ENCODE measurements at places on chromosomes 2 and 18.

DNA sequence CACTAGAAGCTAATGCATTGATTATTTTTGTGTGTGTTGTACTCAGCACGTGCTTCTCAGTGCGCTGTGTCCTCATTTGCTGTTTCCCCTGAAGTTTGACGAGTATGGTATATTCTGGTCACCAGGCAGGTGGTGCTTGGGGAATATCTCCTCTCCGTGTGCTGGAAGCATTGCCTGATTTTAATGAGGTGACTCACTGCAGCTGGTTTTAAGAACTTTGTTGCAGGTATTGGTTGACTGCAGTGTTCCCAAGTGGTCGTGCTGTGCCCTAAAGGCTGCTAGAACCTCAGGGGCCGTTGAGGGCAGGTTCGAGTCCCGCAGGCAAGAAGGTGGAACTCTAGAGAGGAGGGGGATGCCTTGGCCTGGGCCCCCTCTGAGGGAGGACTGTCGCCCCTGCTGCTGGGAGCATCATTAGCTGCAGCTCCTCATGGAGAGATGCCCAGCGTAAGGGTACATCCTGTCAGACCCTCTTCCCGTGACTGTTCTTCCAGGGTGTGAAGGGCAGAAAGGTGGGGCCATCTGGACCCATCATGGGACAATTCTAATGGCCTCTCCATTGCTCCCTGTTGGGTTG, 82.6 kb downstream of the AGAP1 start:
- DNase-seq, result no peak

DNA sequence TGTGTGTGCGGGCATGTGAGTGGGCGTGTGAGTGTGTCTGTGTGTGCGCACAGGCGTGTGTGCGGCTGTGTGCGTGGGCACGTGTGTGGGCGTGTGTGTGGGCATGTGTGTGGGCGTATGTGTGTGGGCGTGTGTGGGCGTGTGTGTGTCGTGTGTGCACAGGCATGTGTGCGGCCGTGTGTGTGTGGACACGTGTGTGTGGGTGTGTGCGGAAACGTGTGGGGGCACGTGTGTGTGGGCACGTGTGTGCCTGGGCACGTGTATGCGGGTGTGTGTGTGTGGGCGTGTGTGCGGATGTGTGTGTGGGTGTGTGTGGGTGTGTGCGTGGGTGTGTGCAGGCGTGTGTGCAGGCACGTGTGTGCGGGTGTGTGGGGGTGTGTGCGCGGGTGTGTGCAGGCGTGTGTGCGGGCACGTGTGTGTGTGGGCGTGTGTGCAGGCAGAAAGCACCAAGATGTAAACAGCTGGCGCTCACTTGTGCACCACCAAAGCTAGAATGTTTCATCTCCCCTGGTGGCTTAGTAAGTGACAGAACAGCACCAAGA, 31.2 kb upstream of the ALKAL2 start:
- DNase-seq, result no peak

DNA sequence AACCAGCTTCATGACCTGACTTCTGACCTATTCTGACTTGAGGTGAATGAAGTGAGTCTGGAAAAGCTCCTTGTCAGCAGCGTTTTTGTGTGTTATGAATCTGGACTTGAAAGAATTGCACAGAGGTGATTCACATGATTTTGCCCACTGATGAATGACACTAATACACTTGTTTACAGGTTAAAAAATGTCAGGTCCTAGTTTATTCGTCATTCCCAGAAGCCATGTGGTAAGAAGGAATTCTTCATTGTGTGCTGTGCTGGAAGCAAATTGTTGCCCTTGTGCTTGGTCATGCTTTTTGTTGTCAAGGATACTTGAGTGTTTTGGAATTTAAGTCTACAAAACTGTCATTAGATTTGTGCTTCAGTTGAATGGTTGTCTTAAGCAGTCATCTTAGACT, 15.5 kb downstream of the SEC11C start:
- DNase-seq, result no peak

- no peak for DNase-seq
Observed at GRCh38 chr2:141994066-141994465, 136.8 kb downstream of the LRP1B start.

DNA sequence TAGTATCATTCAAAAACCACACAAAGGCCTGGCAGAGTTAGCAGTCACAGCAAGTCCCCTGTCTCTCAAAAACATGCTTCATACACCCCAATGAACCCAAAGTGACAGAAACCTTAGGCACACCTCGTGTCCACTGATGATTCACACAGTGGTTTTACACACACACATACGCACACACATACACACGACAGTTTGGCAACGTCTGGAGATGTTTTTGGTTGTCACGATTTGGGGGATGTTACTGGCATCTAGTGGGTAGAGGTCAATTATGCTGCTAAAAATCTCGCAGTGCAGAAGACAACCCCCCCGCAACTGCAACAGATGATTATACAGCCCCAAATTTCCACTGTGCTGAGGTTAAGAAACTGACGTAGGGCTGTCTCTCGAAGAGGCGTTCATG, 72.9 kb upstream of the PARD3B start:
- DNase-seq, result no peak

DNA sequence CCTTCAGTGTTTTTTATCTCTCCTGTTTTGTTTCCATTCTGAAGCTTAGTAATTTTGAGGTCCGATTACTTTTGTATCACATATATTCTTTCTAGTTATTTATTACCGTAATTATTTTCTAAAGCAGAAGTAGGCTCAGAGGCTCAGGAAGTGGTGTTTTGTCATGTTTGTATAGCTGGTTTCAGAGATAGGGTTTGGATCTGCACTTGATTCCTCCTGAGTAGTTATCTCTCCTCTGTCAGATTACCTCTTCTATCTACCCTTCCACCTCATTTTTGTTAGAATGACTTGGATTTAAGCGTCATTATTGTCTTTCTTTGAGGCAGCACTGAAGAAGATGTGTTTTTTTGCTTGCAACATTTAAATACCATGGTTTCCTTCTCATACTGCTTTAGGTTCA, 95.4 kb downstream of the MTA3 start:
- no peak for DNase-seq

- DNase-seq, result no peak
Observed at GRCh38 chr2:174606336-174606735, 8.7 kb upstream of the WIPF1 start.

- DNase-seq, result no peak
Observed at GRCh38 chr18:79067611-79068010, 1.6 kb upstream of the ATP9B start.

DNA sequence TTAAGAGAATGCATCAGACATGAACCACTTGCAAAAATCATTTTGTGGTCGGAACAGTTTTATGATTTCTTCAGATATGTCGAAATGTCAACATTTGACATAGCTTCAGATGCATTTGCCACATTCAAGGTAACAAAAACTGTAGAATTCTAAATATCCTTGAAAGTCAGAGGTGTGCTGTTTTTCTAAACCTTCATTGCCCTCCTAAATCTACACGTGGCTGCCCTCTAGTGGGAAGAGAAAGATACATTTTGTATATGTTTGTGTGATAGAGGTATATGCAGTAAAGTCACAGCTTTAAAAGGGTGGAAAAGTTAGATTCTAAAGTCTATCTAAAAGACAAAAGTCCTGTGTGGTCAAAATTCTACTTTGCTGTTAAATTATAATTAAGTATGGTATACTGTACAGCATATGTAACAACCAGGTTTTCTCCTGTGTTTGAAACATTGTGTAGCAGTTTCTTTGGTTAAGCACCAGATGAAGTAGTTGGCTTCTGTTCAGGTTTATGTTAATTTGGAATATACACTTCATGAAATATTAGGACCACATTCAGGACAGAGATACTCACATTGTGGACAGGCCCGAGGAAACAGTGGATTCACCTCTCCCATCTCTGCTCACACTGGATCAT, 65.9 kb upstream of the ITM2C start:
- no peak for DNase-seq

GRCh38 chr2:221602938-221603337, 30.8 kb upstream of the EPHA4 start:
- no peak for DNase-seq

- DNase-seq, result no peak
Observed at GRCh38 chr18:23302851-23303527, 150.1 kb upstream of the RIOK3 start.

- no peak for DNase-seq
Observed at GRCh38 chr2:129876541-129876940, 102.9 kb upstream of the RAB6C start.

All from NCI-H187 (cell line).